A549 treated with DMSO at 1 μM for 4 hours (cell line): ENCODE measurements at places on chromosomes 4 and X. TPM values are rescaled to one million over a fixed set of nuclear protein-coding genes. Genes with fewer than 3 reads are reported as not detected.

Gene FAT1
- 147 to 196 TPM (median 151 TPM) in 5 replicates for total RNA-seq

Gene KIT
- not detected in 5 replicates for total RNA-seq

Gene EDNRA
- 0.30 to 0.63 TPM (median 0.36 TPM) in 5 replicates for total RNA-seq

Gene SLC35A2
- 57.8 to 68.9 TPM (median 66.8 TPM) in 5 replicates for total RNA-seq

Gene ANXA3
- total RNA-seq, result 57.8 to 68.9 TPM (median 63.1 TPM) in 5 replicates
